HFFc6 (cell line): ENCODE measurements at places on chromosomes 12 and 14. TPM values are rescaled to one million over a fixed set of nuclear protein-coding genes. Genes with fewer than 3 reads are reported as not detected.

DNA sequence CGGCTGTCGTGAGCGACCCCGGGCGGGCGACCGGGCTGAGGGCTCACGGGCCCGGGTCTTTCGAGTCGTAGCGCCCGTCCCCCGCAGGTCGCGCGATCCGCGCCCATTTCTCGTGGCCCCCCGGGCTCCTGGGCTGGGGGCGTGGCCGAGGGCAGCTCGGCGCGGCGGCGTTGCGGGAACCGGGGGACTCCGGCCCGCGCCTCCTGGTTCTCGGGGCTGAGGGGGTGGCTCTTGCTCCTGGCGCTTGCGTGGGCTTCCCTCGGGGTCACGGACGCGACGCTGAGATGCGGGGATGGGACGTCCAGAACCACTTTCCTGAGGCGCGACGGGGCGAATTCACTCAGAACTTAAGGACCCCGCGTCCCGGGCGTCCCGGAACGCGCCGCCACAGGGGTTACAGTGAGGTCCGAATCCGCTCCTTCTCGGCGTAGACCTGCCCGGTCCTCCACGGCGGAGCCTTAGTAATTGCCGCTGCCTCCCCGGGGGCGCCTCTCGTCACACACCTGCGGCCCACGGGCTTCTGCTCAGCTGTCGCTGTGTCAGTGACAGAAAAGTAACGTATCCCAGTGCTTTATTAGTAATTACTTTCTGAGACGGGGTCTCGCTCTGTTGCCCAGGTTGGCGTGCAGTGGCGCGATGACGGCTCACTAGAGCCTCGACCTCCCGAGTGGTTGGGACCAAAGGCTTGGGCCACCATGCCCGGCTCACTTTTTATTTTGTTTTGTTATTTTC lies 606 bp downstream of the EP400 start:
- H3K36me3 ChIP-seq = no peaks in the 10 kb centered on the region
- peak overlapping the region; percentile 78 for H3K27ac ChIP-seq
- peaks cover 31% of the 10 kb centered on the region for H3K4me1 ChIP-seq
- peaks cover 1% of the 10 kb centered on the region; the same call in 1 of the 2 replicates for H3K27me3 ChIP-seq
- peak overlapping the region; percentile 93 for H3K4me3 ChIP-seq

DNA sequence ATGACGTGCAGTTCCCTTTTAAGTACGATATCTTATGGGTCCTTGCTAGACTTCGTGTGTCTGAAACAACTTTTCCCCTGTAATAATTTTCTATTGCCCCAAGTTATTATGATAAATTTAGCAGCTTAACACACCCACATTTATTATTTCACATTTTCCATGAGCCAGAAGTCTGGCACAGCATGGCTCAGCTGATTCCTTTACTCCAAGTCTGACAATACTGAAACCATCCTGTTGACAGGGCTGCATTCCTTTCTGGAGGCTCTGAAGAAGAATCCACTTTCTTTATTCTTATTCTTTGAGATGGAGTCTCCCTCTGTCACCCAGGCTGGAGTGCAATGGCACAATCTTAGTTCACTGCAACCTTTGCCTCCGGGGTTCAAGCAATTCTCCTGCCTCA lies 80.9 kb downstream of the DENND5B start:
- no peaks in the 10 kb centered on the region for H3K27me3 ChIP-seq
- H3K27ac ChIP-seq = no peak overlapping the region
- DNase-seq = no peak
- no peaks in the 10 kb centered on the region for H3K36me3 ChIP-seq
- H3K4me3 ChIP-seq = no peak overlapping the region

GRCh38 chr12:55965240-55965639 lies 602 bp downstream of the PMEL start:
- DNase-seq = no peak
- H3K27me3 ChIP-seq = no peaks in the 10 kb centered on the region; the same call in none of the 2 replicates
- peaks cover under 1% of the 10 kb centered on the region; the same call in 1 of the 2 replicates for H3K36me3 ChIP-seq
- peaks cover 41% of the 10 kb centered on the region for H3K4me1 ChIP-seq
- no peak overlapping the region for H3K27ac ChIP-seq

ADAMTS20 gene
- total RNA-seq = not detected in 3 replicates
